Upper lobe of right lung (tissue), 1 donor: ENCODE measurements at places on chromosomes 7 and 10.

GRCh38 chr10:79399223-79399831, 46.1 kb downstream of the ZCCHC24 start:
- peak; percentile 90 for DNase-seq

- DNase-seq = no peak
Observed at GRCh38 chr7:28156401-28156800, 24.2 kb downstream of the JAZF1 start.

GRCh38 chr7:158015403-158016179, 572.0 kb downstream of the PTPRN2 start:
- DNase-seq = peak; percentile 36

DNA sequence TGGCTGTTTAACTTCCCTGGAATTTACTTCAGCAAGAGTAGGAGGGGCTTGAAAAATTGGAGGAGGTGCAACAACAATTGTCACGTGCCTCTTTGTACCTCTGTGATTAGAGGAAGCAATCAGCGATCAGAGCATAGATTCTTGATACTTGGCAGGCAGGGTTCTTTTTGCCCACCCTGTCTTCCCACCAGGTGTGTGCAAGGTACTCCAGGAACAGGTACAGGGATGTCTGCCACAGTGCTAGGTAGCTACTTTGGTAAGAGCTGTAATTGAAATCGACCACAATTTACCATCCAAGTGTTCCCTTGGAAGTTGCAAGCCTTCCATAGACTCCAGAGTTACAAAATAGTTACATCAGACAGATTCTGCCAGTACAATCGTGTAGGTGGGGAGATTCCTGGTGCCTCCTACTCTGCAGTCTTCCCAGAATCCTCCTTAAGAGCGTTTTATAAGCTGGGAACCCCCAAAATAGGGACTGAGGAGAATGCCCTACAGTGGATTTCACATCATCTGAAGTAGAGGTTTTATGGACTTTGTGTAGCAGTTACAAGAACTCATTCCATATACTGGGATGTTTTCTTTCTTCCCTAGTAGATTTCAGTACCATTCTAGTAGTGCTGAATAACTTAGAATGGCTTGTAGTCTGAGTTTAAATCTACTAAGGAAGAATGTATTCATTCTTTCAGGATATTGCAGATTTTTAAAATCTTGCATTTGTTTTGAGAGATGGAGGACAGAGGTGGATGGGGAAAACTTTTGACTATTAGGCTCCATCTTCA, 101.9 kb downstream of the EXOC4 start:
- DNase-seq = no peak

DNA sequence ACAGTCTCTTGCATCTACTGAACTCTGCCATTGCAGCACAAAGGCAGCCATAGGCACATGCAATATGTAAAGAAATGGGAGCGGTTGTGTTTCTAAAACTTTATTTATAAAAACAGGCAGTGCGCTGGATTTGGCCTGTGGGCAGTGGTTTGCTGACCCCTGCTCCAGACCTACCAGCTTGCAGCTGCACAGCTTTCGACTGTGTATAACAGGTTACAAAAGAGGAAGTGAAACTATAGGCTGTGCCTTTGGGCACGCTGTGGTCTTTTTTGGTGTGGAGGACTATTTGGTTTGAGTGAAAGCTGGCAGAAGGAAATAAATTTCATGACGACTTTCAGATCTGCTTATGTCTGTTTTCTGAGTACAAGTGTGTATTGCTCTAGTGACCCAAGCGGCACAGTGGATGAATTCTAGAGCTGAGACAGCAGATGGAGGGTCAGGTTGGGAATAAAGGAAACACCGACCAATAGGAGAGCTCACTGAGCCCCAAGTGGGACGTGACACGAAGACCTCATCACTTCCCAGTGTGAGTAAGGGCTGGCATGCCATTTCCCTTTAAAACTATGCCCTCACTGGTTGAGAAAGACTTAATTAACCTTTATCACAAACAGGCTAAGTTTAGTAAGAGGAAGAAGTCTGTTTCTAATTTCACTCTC, 152.7 kb downstream of the ANK3 start:
- peak; percentile 67 for DNase-seq

DNA sequence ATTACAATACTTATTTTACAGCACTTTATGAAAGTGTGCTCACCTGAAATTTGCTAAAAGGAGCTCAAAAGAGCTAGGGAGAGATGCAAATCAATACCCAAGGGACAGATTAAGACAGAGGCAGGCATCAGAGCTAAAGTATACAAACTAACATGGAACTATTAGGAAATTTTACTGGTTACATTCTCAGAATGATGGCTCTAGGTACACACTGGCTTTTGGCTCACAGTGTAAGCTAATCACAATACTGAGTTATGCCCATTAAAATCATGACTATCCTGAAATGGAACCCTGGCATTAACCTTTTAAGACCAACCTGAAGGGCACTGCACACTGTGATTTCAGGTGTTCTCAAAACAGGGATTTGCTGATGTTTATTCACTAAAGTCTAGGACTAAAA, 98.1 kb downstream of the NT5C2 start:
- no peak for DNase-seq

GRCh38 chr10:44929356-44930255, 18.5 kb downstream of the TMEM72 start:
- DNase-seq = no peak

DNA sequence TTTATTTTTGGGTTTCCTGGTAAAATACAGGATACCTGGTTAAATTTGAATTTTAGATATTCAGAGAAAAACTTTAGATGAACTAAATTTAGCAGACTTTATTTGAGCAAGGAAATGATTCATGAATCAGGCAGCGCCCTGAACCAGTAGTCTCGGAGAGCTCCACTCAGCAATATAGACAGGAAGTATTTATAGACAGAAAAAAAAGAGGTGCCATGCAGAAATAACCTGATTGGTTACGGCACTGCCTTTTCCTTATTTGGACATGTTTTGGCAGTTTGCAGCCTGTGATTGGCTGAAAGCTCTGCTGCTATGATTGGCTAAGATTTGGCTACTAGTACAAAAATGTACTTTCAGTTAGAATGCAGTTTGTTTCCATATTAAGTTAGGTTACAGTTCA, 198.3 kb upstream of the DKK1 start:
- no peak for DNase-seq

GRCh38 chr7:28065308-28065707, 115.3 kb downstream of the JAZF1 start:
- no peak for DNase-seq

DNA sequence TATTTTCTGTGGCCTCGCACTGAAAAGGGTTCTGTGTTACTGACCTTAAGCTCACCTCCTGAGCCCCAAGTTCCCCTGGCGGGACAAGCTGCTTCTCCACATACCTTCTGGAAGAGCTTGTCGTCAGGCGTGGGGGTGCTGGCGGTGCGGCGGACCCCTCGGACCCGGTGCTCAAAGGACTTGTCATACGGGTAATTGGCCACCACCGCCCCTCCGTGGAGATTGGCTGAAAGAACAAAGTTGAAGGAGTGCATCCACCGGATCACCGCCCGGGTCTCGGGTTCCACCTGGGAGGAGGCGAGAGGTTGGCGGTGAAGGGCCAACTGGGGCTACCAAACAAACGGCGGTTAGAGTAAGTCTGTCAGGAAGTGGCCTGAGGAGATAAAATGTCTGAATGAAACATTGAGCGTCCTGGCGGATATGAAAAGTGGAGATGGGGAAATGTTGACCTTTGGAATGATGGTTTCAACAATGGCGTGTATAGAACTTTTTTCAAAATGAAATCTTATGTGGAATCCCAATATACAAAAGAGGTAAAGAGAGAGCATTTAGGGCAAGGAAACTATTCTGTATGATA, 16.5 kb downstream of the CPN1 start:
- no peak for DNase-seq

DNA sequence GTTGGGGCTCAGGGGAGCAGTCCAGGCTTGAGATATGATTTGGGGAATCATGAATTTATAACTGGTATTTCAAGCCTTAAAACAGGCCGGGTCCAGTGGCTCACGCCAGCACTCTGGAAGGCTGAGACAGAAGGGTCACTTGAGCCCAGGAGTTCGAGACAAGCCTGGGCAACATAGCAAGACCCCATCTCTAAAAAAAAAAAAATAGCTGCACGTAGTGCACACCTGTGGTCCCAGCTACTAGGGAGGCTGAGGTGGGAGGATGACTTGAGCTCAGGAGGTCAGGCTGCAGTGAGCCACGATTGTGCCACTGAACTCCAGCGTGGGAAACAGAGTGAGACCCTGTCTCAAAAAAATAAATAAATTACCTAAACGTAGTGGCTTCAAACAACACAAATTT, 81.7 kb upstream of the GTF2I start:
- no peak for DNase-seq

- no peak for DNase-seq
Observed at GRCh38 chr10:28241741-28242399, 61.0 kb downstream of the MPP7 start.

DNA sequence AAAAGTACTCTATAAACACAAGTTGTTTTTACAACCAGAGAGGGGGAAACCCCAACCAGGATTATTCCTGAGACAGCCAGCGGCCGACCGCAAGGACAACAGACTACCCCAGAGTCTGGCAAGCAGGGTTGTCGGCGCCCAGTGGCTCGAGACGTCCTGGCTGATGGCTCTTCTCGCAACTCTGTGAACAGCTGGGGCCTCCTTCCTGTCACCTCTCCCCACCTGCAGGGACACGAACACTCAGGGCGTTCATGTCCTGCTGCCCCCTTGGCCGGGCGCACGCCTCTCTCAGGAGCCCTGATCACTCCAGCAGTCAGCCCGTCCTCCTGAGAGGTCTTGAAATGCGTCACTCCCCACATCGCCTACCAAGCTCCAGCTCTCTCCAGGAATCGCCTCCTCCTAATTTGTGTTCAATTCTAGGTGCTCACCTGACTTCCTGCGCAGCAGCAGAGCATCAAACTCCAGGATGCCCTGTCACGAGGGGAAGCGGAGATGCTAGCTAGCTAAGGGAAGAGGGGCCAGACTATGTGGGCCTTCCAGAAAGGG, 66.4 kb upstream of the TNRC18 start:
- no peak for DNase-seq

- no peak for DNase-seq
Observed at GRCh38 chr7:24227603-24228359, 56.2 kb upstream of the NPY start.

DNA sequence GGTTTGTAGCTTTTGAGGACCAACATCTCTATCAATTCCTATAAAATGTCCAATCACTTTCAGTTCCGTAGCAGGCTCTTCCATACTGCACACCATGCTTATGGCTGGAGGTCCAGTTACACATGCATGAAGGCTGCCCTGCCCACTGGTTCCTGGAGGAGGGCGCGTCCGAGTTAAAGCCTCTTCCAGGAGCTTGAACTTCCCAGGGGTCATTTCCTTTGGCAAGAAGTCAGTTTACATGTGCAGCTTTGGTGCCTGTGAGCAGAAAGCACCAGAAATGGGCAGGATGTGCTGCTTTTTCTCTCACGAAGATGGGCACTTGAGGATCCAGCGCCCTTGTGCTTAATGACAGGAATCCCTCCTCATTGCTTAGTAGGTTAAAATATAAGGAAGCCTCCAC, 17.6 kb upstream of the PHYH start:
- no peak for DNase-seq

DNA sequence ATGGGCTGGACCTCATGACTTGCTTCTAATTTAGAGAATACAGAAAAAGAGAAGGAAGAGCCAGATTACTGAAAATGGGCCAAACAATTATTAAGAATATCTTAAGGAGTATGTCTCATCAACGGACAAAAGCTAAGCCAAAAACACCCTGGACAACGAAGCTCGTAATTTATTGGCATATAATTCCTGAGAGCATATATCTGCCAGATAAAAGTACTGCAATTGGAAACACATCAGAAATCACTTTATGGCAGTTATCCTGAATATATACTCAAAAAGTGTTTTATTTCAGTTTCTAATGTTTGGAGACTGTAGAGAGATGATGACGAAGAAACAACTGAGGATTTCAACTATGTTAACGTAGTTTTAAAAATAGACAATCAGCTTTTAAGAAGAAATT, 211.8 kb downstream of the CSTF2T start:
- DNase-seq = no peak

DNA sequence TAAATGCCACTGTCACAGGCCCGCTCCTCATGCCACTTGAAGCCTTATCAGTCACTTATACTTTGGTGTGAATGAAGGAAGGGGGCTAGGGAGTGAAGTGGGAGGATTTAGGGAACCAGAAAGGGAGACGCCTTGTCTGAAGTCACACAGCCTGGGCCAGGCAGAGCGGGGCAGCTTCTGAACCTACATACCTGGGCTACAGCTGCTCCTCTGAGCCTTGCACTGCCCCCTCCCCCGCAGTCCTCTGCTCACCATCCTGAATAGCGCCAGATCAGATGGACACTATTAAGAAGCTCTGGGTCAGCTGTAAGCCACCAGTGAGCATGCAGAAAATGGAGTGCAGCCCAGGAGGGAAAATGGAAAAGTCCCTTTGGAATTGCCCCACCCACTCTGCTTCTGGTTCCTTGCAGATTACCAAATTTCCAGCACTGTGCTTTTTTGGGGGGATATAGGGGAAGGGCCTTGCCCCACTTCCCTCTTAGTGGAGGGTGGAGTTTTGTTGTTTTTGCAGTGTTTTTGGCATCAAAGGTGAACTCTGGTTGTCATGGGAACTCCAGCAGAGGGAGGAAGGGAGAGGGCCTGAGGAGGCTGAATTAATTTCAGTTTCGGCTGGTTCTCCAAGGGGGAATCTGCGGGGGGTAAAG, 35.0 kb upstream of the ADCYAP1R1 start:
- no peak for DNase-seq

GRCh38 chr10:119177708-119178371, 772 bp downstream of the PRDX3 start:
- DNase-seq = no peak
